ENCODE measurements at places on chromosomes 13 and 19.

DNA sequence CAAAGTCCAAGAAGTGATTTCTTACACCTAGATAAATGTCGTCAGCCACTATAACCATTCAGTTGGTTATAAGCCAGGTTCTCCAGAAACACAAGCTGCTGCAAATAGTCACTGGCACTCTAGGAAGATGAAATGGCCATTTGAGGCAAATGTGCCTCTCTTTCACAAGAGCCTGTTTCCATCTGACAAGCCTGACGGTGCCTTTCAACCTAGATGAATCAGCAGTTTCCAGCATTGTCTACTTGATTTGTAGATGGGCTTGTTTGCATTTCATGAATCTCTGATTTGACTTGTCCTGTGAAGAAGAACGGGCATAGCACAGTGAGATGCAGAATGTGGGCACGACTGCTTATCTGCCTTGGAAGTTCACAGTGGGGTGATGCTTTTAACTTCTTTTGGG, 327.2 kb downstream of the LMO7 start:
- DNase-seq: no peak

DNA sequence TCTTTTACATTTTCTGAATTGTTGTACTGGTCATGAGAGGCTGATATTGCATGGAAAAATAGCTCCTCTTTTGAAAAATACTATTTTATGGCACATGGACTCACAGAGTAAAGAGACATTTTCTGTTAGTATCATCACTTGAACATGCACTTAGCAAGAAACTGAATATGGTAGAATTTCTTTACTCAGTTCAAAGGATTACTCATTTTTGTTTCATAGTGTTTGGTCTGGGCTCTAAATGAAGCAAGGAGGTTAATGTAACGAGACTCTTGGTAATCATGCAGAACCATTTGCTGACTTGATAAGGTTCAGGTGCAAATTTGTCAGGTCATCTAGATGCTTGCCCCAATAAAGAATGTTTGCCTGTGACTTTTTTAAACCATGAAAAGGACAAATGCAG, 63.2 kb downstream of the GPC6 start:
- no peak for DNase-seq

GRCh38 chr13:57437587-57437986, 194.0 kb upstream of the PCDH17 start:
- no peak for DNase-seq

- no peak for DNase-seq
These were observed 16.4 kb downstream of the ZNF574 start for GRCh38 chr19:42092350-42092749.

DNA sequence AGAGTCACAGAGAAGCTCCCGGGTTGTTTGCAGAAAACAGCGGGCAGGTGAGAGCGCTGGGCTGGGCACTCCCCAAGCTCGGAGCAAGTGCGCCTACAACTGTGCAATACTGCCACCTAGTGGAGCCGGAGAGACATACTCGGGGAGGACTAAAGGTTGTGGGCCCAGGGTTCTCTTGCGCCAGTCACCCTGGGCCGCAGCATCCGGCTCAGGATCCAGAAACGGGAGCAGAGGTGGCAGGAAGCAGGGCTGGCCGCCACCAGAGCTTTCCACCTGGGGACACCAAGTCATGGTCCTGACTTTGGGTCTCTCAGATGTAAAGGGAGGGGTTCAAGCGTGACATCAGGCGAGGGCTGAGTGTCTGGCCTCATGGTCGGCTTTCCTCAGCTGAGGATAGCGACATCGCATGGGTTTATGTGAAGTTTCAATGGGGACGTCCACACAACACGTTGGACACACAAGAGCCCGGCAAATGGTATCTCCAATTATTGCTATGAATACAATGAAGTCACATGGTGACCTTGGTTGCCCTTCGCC, 11.2 kb upstream of the KLK4 start:
- no peak for DNase-seq

- no peak for DNase-seq
These were observed 54.2 kb upstream of the PTPRS start for GRCh38 chr19:5394551-5395505.
